Activated CD4-positive, alpha-beta T cell treated with anti-CD3 and anti-CD28 coated beads, Interleukin-10, Interleukin-2, amounts not matched to agents 100 ng/mL and 50 ng/mL, durations not matched to agents 16 hours and 8 hours (primary cell): ENCODE measurements at places on chromosomes 1 and 21.
A peak's percentile ranks its signal among the peaks of the same experiment; 100 is the strongest.

GRCh38 chr1:8023287-8023994, 2.7 kb downstream of the ERRFI1 start:
- no peak for DNase-seq

DNA sequence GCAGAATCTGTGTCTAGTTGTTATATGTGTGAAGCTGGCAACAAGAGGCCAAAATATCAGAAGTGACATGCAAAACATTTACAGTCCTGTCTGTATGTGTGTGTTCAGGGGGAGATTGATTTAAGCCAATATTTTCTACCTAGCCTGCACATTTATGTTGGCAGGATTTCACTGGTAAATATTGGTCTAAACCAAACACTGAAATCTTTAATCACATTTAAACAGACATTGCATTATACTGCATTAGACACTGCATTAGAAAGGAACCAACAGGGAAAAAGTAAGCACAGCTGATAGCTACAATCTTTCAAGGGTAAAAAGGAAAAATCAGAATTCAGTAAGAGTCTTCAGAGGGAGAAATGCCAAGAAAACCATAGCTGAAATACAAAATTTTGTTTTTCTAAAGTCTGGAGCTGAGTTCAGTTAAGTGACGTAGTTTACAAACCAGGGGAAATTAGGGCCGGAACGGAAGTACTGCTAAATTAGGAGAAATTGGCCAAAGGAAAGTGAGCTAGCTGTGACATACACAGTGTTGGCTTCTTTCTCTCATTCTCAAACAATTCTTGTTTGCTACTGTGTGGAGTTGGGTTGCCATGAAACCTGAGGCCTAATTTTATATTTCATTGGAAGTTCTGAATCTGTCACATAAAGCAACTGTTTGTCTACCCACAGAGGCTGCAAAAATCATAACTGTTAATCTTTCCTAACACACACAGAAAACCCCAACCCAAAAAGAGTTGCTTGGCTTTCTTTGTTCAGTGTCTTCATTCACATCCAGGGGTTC, 217.3 kb upstream of the SGIP1 start:
- no peak for DNase-seq

DNA sequence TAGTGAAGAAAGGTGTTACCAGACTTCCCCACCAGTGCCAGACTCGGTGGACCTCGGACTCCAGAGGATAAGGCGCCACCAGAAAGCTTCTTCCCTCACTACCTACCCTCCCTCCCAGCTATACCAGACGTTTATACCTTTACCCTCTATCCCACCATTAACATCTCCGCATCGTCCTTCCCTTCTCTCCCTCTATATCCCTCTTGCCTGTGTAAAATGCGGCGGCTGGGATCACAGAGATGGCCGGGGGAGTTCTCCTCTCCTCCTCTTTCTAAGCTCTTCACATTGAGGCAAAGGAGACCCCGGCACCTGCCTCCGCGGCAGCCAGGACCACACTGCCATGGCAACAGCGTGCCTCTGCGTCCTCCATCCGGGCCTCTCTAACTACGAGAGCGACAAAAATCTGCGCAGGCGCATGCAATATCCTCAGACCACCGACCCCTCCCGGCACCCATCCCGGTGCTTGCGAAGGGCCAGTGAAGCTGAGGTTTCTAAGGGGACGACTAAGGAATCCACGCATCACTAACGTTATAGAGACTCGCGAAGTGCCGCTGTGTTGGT, at the start of gene CCDC181:
CCDC181 (minus strand) TSS at position 394 of the 561 bp plus-strand sequence. CDS start 2,547 bp downstream, outside the sequence.
- DNase-seq: peak; percentile 74

DNA sequence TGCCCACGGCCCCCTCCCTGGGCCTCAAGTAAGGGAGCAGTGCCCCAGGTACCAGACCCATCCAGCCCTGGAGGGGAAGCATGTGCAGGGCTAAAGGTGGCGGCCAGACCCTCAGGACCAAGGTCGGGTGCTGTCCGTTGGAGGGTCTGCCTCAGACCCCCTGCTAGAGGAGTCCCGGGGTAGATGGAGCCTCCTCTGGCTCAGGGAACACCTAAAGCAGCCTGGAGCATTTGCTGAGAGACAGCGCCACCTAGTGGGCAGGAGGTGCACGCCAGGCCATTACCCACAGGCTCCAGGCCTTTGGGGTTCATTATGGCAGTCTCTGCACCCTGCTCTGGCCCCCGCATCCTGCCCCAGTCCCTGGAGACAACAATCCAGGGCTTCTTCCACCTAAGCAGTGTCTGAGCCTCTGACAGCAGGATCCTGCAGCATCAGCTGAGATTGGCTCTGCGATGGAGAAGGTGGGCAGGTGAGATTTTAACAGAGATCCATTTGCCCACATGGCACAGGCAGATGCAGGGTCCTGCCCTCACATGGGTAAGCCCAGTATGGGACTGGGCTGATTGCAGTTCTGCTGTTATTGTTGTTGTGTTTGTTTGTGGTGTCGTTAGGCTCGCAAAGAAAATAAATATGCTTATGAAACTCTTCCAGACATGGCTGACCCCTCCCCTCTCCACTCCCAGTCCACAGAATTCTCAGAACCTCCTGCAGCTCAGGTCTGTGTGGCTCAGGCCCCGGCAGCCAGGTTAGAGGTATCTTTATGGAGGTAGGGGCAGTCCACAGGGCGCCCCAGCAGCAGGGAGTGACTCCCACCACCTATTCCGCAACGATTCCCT, 42.4 kb downstream of the CTNNBIP1 start:
- peak; percentile 88 for DNase-seq

DNA sequence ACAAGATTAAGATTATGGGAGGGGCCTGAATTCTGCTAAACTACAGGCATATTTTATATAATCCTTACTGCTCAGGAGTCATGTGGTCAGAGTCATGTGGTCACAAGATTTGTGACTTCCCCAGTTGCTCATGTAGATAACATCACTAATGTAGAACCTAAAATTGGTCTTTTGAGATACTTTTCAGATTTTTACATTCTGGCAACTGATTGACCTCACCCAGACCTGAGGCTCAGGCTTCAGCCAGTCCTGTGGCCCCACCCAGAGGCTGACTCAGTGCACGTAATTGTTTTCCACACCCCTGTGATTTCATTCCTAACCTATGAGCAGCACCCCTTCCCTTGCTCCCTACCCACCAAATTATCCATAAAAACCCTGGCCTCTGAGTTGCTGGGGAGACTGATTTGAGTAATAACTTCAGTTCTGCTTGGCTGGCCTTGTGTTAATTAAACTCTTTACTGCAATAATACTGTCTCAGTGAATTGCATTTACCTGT, 41.7 kb upstream of the ZNF326 start:
- peak; percentile 61 for DNase-seq

- no peak for DNase-seq
Measured at GRCh38 chr1:98110674-98111073, 189.8 kb upstream of the DPYD start.

DNA sequence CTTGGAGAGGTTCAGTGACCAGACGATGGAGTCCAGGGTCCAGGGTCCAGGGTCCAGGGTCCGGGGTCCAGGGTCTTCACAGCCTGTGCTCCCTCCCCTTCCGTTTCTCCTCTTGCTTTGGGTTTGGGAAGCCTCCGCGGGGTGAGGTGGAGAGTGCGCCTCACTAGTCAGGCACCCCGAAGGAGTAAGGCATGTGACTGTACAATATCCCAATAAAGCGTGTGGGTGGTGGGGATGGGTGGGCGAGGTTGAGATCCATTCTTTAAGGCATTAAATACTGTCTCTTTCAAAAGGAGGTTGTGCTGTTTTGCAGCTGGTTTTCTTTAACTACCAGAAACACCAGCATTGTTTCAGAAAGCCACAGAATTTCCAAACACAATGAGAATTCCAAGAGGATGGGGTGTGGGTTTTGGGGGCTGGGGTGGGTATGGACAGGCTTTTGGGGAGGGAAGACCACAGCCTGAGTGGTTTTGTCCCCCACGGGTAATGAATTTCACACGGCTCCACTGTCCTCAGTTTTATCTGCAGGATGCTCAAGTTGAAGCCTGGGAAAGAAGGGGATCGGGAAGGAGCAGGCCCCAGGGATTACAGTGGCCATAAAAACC, 65.7 kb downstream of the KIF26B start:
- no peak for DNase-seq

- peak; percentile 10 for DNase-seq
Measured at GRCh38 chr1:41240781-41241353, 1.2 kb downstream of the SCMH1 start.

DNA sequence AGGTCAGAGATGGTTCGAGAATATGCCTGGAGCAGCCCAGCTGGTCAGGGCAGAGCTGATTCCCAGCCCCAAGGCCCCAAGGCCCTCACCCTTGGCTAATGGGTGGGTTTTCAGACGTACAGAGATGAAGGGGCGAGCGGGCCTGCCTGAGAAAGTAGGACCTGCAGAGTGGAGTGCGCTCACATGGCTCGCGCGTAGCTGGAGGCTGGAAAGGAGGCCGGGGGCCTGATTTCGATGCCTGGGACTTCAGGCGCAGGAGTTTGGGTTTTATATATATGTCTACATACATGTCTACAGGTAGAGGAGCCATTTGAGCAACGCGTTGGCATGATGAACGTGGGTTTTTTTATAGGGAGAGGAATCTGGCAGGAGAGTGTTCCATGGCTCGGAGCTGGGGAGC, 8.9 kb downstream of the COQ8A start:
- no peak for DNase-seq

- DNase-seq: no peak
Measured at GRCh38 chr1:6447818-6448748, 17.9 kb downstream of the TNFRSF25 start.

GRCh38 chr1:206101351-206102045, 15.7 kb downstream of the AVPR1B start:
- DNase-seq: no peak

GRCh38 chr1:80926531-80926930, 874.2 kb upstream of the ADGRL2 start:
- no peak for DNase-seq

DNA sequence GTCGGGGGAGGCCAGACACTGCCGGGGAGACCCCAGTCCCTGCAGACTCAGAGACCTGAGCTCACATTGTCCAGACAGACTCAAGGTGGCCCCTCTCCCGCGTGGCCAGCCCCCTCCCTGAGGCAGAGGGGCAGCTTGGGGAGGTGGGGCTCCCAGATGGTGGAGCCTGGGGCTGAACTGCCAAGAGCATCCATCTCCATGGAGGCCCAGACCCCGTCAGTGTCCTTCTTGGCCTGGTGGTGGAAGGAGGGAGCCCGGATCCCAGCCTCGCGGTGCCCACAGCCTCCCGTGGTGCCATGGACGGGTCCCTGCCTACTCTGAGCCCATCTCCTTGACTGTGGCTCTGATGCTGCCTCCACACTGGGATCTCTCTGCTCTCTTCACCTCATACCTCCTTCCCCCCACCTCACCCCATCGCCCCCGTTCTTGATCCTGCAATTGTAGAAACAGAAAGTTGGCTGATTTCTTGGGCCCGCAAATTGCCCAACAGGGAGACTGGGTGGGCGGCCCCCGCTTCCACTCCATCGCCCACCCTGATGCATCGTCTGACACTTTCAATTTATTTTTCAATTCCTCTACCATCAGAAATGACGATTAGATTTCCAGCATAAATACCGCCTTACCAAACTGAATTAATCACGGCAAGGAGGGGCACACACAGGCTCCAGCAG, 348.9 kb downstream of the MATN1 start:
- DNase-seq: no peak

GRCh38 chr1:9181176-9181906, 52.4 kb upstream of the GPR157 start:
- DNase-seq: peak; percentile 72

DNA sequence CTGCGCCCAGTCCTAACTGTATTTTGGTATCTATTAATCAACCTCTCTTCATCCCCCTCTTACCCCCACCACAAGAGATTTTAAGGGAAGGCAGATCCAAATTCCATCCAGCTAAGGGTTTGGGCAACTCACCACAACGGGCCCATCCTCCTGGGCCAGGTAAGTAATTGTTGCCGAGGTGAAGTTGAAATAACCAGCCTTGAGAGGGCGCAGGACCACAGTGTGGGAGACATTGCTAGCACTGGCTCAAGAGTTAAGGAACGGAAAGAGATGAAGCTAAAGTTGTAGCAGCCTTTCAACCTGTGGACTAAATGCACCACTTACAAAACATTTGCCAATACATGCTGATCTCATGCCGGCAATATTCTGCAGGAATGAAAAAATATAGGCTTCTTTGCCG, 5.9 kb downstream of the SSR2 start:
- DNase-seq: no peak

- DNase-seq: no peak
Measured at GRCh38 chr1:232591344-232591743, 38.6 kb downstream of the SIPA1L2 start.

DNA sequence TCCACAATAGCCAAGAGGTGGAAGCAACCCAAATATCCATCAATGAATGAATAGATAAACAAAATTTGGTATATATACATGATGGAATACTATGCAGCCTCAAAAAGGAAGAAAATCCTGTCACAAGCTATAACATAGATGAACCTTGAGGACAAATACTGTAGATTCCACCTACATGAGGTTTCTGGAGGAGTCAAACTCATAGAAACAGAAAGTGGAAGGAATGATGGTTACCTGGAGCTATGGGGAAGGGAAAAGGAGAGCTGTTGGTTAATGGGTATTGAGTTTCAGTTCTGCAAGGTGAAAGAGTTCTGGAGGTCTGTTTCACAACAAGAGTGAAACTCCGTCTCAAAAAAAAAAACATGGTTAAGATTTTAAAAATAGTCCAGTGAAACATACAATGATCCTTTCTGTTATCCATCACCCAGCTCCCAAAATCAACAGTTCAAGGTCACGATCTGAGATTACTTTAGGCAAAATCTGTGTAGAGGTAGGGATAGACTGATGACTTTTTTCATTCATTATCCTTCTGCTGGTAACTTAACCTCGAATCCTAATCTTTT, 80.8 kb upstream of the HNRNPU start:
- DNase-seq: no peak

- no peak for DNase-seq
Measured at GRCh38 chr1:55067022-55067778, 27.9 kb downstream of the PCSK9 start.

DNA sequence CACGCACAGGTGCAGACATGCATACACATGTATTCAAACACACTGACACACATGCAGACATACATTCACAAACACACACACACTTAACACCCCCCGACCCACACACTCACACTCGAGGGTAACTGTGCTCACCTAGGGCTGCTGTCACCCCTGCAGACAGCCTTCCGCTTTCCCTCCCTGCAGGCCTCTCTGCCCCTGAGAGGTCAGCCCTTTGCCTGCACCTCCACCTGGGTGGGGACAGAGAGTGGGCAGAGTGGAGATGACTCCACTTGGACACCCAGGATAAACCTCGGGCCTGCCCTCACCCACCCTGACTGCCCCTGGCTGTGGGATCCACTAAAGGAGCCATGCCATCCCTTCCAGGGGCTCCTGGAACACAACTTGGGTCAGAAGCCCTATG, 264.3 kb downstream of the PTPRU start:
- DNase-seq: no peak
